Adipocyte (in vitro differentiated cells): ENCODE measurements at places on chromosomes 5 and 9.
A peak's percentile ranks its signal among the peaks of the same experiment; 100 is the strongest.

GRCh38 chr5:151224372-151224771 lies 480 bp upstream of the CCDC69 start:
- no peak for DNase-seq

DNA sequence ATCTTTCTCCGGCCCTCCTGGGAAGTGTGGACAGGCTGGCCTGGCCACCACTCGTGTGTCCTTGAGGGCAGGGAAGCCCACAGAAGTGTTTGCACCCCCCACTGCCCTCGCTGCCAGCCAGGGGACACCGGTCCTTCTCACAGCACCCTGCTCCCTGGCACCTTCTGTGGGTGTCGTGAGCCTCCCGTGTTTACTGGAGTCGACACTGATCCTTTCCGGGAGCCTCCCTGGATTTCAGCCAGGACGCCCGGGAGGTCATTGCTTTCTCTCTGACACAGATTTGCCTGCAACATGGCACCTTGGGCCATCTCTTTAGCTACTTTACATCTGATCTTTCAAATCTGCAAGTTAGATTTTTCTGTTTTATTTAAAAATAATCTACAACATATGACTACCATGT lies 120.4 kb upstream of the CACNA1B start:
- DNase-seq = no peak

DNA sequence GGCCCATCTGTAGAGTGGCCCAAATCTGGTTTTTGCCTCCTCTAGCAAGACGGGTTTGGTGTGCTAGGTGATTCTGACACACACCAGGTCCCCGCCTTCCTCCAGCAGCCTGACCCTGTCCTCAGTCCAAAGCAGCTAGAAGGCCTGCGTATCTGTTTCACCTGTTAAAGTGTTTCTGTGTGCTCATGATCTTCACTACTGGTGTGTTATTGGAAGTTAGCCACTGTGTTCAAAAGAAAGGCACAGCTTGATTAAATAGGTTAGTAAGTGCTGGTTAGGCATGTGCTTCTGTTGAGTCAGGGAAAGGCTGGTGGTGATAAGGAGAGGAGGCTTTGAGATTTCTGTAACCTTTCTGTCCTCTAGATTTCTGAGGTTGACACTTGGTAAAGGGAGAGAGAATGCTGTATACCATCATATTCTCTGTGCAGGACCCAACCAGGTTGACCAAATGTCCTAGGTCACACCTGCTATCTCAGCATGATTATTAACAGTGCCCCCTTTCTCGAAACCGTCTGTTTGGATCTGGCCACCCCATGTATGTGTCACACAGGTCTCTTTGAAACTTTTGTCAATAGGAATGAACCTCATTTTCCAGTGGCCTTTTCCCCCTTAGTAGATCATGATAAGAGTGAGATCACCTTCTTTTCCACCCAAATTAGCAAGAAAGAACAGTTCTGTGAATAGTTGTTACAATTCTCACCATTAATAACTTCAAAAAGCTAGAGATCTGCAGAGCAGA lies 58.8 kb downstream of the ARHGAP26 start:
- DNase-seq = no peak

GRCh38 chr5:2688586-2688985 lies 62.9 kb downstream of the IRX2 start:
- no peak for DNase-seq

DNA sequence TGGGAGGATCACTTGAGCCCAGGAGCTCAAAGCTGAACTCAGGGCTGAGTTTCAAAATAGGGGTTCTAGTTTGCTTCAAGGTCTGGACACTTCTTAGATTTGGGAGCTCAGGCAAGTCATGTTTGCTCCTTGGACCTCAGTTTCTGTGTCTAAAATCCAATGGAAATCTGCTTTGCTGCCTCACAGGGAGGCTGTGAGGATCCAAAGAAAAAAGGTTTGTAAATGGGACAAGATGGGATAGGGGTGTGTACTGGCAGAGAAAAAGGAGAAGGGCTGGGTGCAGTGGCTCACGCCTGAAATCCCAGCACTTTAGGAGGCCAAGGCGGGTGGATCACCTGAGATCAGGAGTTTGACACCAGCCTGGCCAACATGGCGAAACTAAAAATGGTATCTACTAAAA lies 39.6 kb upstream of the SH3PXD2B start:
- no peak for DNase-seq

GRCh38 chr5:20554001-20554400 lies 566.0 kb upstream of the CDH18 start:
- peak; percentile 16 for DNase-seq

DNA sequence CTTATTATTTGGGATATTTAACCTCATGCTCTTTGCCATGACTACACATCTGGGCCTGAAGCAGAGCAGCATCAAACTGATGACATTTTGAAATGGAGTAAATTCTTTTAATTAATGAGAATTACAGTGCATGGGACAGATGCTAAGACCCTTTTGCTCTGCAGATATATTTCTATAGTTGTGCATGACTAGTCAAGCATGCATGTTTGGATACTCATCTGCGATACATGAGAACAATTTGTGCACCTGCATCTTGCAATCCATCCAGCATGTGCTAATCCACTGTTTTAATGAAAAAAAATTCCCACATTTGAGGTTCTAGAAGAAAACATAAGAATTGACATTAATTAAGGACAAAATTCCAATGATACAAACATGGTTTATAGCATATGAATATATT lies 1047.6 kb upstream of the ACO1 start:
- no peak for DNase-seq

- DNase-seq = peak; percentile 82
Observed at GRCh38 chr5:134184155-134185135, 7.7 kb upstream of the SKP1 start.
